HEK293T (cell line): ENCODE measurements at places on chromosomes 5 and 9.

DNA sequence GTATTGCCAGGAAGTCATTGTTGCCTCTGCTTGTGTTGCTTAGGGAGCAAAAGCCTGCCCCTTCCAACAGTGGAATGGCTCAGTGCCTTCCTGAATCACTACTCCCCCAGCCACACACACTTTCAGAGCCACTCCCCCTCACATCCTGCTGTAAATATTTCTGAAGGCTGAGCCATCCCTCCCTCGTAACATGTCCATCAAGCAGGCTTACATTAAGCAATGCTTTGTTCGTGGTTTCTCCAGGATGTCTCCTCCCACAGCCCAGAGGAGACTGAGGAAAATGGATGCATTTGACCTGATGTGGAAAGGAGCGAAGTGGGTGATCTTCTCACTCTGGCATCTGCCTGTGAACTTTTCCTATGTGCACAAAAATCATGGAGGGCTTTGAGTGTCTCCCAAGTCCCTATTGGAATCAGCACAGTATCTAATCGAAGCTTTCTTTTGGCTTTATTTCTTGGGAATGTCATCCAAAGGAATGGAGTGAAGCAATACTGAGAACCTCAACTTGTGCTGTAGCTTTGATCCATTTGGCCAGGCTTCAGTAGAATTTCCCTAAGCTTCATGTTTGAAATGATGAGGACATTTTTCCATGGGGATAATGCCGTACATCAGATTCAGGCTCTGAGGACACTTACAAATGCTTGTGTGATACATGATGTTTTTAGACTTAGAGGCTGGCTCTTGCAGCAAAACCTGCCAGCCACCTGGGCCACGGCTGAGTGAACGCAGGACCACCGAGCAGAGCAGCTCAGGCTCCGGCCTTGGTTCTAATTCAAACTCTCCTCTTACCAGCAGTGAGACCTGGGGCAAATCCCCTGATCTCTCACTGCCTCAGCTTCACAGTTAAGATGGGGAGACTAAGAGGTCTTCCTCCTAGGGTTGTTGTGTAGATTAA lies 389.1 kb downstream of the ENC1 start:
- no peak for DNase-seq

GRCh38 chr9:92807757-92808725 lies 43.4 kb upstream of the BICD2 start:
- DNase-seq, result no peak

- peak; percentile 10 for DNase-seq
Measured at GRCh38 chr9:4741365-4742089, 525 bp upstream of the AK3 start.

GRCh38 chr5:87588316-87588715 lies 175.6 kb upstream of the CCNH start:
- no peak for DNase-seq

GRCh38 chr5:3658929-3659328 lies 63.3 kb downstream of the IRX1 start:
- DNase-seq, result no peak

- no peak for DNase-seq
Measured at GRCh38 chr9:32954642-32955041, 46.8 kb downstream of the APTX start.

- DNase-seq, result no peak
Measured at GRCh38 chr5:31408814-31409213, 123.1 kb downstream of the DROSHA start.

- DNase-seq, result no peak
Measured at GRCh38 chr9:121323449-121324151, 46.5 kb downstream of the STOM start.

GRCh38 chr9:4679268-4680172 lies at the start of gene CDC37L1:
CDC37L1 (plus strand) TSS chr9:4679569; CDS start chr9:4679768, 199 bp downstream.
- peak; percentile 90 for DNase-seq

GRCh38 chr5:61603211-61603908 lies 271.3 kb downstream of the ZSWIM6 start:
- no peak for DNase-seq

- DNase-seq, result no peak
Measured at GRCh38 chr9:120395376-120395775, 184.6 kb downstream of the CDK5RAP2 start.

- no peak for DNase-seq
Measured at GRCh38 chr5:128408622-128409021, 129.4 kb downstream of the FBN2 start.

- DNase-seq, result no peak
Measured at GRCh38 chr9:76654051-76654461, 110.2 kb upstream of the PCA3 start.

GRCh38 chr9:133199648-133200321 lies 9.3 kb downstream of the OBP2B start:
- DNase-seq, result no peak

DNA sequence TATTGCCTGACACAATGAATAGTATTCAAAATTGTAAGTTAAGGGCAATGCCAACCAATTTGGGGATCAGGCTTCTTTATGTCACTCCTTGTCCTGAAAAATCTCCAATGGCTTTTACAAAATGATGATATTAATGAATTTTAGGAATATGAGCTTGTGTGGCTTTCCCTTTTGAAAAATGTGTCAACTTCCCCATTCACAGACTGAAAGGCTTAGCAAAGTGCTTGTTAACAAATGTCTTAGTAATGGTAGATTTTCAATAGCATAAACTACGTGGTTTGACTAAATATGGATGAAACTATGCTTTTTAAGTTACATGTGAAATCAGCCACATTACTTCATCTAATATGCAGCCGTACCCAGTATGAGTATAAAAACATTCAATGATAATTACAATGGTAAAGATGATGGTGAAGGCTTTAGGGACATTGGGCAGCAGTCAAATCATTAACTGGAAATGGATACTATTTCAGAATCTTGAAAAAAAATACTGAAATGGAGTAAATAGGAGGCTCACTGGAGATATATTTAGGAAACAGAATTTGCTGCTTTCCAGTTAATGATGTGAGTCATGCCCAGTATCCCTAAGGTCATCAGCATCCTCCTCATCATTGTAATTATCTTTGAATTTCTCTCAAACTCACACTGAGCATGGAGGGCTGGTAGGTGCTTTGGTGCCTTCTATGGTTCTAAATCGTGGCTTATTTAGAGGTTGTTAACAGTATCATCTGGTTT lies 113.3 kb upstream of the ZNF608 start:
- DNase-seq, result no peak

DNA sequence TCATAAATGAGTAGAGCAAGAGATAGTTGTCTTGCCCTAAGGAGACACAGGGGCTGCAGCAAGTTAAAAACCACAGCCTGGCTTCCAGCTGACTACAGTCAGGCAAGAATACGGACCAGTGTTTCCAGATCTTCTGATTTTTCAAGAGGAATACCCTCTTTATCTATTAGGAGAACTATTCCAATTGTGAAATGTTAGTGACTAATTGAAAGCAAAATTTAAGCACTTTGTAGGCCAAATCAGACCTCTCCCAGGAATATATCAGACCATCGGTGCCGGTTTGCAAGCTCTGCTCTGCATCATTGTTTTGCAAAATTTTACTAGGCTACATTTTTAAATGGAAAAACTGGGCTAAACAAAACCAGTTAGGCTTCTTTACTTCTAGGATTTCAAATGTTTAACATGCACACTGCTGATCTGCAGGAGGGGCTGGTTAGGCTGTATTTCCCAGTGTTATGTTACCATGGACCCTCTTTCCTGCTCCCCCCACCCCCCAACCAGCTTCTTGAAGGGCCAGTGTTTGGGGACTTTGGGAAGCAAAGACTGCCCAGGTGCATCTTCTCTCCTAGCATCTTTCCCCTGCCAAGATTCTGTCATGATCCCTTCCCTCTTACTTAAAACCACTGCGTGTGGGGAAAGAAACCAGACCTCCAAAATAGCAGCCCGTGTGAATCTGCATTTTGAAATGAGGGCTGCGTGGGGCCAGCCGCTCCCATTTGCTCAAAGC lies 1.1 kb upstream of the ARSI start:
- no peak for DNase-seq

DNA sequence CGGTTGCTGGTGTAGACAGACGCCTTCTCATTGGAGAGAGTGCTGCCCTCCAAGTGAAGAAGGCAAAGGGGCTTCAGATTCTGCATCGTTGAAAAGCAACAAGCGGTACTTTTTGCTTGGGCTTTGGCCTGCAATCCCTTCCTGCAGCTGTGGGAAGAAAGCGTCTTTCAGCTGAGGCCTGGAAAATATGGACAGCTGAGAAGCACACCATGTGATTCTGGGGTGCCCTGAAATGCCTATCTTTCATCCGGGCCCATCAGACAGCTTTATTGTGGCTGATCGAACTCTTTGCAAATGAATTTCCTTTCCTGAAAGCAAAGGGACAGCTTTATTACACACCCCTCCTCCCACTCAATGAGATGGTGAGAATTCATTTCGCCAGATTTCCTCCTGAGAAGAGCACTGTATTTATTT lies 74.0 kb downstream of the NSG2 start:
- DNase-seq, result no peak

GRCh38 chr5:169006842-169007790 lies 293.8 kb downstream of the SLIT3 start:
- no peak for DNase-seq

- peak; percentile 66 for DNase-seq
Measured at GRCh38 chr5:81165493-81166119, 67.5 kb upstream of the CKMT2 start.

- no peak for DNase-seq
Measured at GRCh38 chr9:69086312-69086711, 50.8 kb downstream of the FXN start.

DNA sequence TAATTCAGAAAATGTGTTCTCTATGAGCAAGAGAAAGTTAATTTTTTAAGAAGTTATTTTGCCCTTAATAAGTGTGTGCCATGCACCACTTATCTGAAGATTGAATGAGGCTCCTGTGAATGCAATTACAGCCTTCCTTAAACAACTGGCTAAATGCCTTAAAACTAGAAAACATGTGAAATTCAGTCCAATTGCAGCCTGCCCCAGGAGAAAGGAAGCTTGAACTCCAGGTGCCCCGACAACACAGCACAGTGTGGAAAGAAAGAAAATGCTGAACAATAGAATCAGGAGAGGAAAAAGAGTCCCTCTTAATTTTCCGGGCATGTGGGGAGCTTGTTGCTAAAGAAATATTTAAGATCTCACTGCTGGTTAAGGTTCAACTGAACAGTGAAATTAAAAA lies 8.8 kb downstream of the LHFPL2 start:
- no peak for DNase-seq
